Coronary artery (tissue), 2 donors: ENCODE measurements at places on chromosomes 2 and 18.

- DNase-seq: no peak
Measured at GRCh38 chr18:21669736-21670285, 34.8 kb downstream of the ABHD3 start.

DNA sequence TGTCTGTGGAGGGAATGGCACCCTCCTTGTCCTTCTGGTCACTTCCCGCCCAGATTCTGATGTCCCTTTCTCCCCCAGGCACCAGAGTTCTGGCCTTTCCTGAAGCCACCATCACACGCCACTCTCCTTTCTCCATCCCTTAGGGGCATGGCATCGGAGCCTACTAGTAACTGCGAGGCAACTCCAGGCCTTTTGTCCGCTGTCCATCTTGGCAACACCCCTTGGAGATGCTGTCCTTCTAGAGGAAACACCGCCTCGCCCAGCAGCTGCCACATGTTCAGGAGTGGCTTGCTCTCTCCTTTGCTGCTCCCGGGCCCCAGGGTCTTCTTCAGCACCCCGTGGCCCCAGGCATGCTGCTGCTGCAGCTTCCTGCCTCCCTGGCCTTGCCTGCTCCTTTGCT, 267.0 kb downstream of the SRBD1 start:
- peak; percentile 54 for DNase-seq

DNA sequence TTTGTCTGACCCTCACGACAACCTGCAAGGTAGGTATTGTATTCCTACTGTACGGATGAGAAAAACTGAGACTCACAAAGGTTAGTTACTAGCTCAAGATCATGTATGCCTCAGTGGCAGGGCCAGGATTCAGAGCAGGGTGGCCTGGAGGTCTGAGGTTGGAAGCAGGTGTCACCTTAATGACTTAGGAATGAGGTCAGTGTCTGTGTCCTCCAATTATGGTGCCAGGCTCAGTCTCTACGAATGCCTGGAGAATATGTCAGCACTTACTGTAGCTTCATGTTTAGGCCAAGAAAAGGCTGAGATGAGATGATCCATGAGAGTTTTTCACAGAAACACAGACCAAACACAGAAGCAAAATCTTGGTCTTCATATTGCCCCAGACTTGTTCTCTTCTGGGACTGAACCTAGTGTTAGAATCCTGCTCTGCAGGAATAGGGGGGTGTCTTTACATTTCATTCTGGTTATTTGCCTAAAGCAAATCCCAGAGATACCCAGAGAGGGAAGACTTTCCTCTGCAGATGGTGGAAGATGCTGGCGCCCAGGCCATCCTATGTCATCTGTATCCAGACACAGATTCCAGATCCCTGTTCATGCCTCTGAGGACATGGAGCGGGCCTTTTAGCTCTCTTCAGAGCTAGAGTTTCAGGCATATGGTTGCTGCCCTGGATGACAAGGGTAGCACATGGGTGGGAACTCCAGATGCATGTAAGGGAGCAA, 16.3 kb upstream of the RAB10 start:
- DNase-seq: no peak

DNA sequence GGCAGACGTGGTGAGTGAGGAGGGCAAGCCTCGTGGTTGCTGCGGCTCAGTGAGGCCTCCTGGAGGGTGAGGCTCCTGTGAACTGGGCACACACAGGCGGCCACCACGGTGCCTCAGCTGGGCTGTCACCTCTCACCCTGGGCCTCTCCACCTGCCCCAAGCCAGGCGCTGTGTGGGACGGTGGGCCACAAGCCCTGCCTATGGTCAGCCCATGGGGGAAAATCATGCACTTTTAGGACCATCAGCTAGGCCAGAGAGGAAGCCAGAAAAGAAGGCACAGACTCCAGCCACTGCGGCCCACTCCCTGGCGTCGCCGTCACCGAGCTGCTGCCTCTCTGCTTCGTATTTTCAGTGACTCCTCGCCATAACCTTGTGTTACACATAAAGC, 28.5 kb upstream of the HS6ST1 start:
- DNase-seq: peak; percentile 66

GRCh38 chr18:32906506-32907310, 133.9 kb upstream of the KLHL14 start:
- no peak for DNase-seq

- no peak for DNase-seq
Measured at GRCh38 chr2:240154606-240155005, 14.1 kb upstream of the OTOS start.

DNA sequence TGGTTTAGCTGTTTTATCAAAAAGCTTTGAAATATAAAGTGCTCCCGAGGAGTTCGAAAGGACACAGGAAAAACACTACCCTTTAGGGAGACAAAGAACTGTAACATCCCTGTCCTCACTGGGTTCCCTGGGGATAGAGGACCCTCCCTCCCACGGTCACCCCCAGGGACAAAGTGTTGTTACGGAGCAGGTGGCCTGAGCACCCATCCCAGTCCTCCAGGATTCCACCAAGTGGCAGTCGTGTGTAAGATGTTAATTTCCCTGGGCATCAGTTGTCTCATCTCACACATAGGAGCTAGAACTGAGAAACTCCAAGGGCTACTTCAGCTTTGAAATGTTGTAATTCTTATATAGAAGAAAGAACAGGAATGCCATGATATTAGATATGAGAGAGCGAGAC, 137.7 kb downstream of the ALK start:
- DNase-seq: no peak

DNA sequence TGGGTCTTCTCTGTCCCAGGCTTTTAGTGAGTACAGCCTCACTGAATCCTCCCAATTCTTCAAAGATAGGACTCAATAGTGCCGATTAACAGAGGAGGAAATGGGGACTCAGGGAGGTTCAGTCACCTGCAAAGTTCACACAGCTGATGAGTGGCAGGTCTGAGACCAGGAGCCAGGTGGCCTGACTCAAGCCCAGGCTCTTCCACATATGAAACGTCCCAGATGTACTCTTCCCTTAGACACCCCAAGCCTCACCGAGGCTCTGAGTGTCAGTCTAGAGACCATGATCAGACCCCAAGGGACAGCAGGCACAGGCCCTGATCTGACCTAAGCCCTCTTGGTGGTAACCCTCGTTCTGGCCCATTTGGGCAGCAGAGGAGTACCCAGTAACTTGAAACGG, 115.2 kb downstream of the INHBB start:
- no peak for DNase-seq

GRCh38 chr2:219126555-219126954, 34.1 kb downstream of the NHEJ1 start:
- no peak for DNase-seq

DNA sequence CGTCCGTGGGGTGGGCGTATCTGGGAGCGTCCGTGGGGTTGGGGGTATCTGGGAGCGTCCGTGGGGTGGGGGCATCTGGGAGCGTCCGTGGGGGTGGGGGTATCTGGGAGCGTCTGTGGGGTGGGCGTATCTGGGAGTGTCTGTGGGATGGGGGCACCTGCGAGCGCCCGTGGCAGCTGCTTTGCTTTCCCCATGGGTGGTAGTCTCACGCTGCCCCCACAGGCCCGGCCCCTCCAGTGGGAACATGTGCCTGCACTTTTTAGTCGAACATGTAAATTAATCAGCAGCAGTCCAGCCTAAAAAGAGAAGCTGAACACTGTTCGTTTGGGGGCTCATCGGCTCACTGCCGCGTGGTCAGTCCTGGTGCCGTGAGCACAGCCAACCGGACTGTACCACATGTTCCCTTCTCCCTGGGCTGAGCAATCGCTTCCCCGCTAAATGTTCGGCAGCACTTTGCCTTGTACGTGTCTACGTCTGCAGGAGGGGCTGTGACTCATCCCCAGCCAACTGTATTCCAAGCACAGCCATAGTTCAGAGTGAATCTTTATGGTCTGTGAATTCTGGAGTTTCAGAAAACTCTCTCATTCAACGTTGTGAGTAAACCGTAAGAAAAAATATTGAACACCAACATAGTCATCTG, 271.5 kb downstream of the AGAP1 start:
- no peak for DNase-seq

- no peak for DNase-seq
Measured at GRCh38 chr2:232668805-232669444, 28.2 kb upstream of the GIGYF2 start.

DNA sequence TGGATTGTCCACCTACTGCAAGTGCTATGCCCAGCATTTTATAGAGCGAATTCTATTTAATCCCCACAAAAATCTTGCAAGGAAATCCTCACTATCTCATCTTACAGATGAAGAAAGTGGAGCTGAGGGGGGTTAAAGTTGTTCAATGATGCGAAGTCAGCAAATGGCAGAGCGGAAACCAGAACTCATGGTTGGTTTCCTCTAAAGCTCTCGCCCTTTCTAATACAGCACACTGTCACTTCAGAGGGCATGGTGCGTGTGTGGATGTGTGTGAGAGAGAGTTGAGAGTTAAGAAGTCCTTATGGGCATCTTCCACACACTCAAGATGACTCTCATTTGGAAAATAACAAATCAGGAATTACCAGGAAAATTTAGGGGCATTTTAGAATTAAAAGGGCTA, 78.4 kb downstream of the TGFA start:
- DNase-seq: no peak

- DNase-seq: no peak
Measured at GRCh38 chr2:16105669-16106281, 165.4 kb downstream of the MYCN start.

DNA sequence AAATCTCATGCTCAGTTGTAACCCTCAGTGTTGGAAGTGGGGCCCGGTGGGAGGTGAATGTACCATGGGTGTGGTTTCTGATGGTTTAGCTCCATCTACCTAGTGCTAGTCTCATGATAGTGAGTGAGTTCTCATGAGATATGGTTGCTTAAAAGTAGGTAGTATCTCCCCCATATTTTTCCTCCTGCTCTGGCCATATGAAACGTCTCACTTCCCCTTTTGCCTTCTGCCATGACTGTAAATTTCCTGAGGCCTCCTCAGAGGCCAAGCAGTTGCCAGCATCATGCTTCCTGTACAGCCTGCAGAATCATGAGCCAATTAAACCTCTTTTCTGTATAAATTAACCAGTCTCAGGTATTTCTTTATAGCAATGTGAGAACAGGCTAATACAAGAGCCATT, 62.8 kb upstream of the RNF152 start:
- no peak for DNase-seq

GRCh38 chr2:133292259-133292658, 276.0 kb downstream of the NCKAP5 start:
- no peak for DNase-seq

GRCh38 chr2:170088776-170089175, 89.2 kb upstream of the MYO3B start:
- DNase-seq: no peak

DNA sequence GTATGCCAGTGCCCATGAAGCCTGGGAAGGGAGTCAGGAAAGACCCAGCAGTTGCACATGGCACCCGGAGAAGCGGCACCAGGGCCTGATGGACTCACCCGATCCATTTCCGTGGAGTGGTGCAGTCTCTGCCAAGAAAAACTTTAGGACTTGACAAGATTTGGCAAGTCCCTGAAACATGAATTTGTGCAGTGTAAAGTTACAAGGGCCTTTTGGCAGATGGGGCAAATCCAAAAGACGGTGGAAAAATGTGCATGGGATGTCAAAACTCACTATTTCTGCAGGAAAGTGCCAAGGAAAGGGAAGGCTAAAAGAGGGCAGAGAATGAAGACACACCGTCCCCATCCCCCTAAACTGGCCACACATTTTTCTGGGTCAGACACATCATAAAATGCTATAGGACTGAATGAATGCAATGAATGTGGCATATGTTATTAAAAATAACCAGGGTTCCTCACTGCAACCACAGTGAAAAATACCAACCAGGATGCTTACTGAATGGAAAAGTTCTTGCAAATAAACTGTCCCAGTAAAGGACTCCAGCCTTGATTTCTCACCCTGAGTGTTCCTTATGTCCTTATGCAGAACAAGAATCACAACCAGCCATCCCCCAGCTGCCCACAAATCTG, 173.5 kb upstream of the SIX2 start:
- no peak for DNase-seq

DNA sequence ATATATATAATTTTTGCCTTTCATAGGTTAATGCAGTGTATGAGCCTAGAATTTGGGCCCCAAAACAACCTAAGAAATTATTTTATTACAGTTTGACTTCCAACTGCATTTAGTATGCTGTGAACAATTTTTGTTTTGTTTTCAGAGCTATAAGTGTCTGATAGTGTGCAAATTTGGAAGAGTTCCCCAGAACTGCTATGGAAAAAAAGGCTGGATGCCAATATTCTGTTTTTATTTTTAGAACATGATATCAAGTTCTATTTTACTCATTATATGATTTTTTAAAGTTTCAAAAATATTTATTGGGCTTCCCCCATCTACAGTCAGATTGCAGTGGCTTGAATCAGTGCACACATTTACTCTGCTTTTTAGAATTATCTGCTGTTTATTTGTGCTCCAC, 42.6 kb downstream of the MRPS9 start:
- DNase-seq: no peak

- DNase-seq: no peak
Measured at GRCh38 chr2:138700716-138701115, 79.5 kb downstream of the NXPH2 start.

GRCh38 chr18:58539659-58540380, 89.1 kb downstream of the ALPK2 start:
- no peak for DNase-seq

GRCh38 chr18:28204154-28204553, 27.2 kb upstream of the CDH2 start:
- no peak for DNase-seq

GRCh38 chr2:154229966-154230365, 358.2 kb downstream of the GALNT13 start:
- no peak for DNase-seq

DNA sequence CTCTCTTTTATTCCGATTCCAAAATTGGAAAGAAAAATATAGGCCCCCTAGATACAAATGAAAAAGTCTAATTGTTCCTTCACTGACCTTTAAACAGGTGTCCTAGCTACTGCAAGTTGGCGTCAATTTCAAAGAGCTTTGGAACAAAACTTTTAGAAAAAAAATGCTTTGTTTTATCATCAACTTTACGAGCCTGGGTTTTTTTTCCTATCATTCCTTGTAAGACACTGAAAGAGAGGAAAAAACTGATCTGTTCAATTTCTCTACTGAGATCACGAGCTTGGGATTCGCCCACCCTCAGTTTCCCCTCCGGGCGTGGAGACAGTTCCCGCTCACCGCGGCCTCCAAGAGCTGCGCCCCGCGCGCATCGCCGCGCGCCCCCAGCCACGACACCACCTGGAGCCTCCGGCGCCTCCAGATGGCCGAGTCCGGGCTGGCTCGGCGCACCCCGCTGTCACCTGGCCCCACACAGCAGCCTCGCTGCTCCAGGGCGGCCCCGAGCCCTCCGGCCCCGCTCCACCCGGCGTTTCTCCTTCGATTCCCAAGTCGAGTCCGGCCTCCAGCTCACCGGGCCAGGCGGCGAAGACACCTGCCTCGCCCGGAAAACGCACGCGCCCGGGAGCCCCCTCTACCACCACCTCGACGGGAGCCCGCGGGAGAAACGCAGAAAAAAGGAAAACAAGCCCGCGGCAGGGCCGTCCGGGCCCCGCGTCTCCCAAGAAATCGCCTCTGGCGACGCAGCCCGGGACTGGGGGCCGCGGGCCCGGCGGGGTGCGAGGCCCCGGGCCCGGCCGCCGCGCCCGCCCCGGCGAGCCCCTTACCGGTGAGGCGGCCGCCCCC, 656 bp downstream of the TBC1D8 start:
- peak; percentile 77 for DNase-seq

- no peak for DNase-seq
Measured at GRCh38 chr18:53686965-53687364, 537.5 kb downstream of the MBD2 start.
